ENCODE measurements at places on chromosomes 12 and 14.

DNA sequence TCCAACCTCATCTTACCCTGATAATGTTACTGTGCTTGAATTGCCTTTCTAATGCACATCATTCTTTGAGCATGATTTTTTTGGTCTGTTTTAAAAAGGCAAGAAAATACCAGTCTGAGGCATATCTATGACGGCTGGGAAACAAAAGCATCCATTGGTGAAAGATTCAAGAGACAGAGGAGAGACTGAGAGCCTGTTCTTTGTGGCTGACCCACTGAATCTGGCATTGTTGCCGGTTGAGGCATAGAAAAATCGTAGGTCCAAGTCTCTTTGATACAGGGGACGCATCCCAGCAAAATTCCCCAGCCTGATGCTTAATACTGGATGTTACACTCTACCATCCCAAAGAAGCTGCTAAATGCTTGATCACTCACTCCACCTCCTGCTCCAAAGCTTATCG, 2.9 kb upstream of the KLHL42 start:
- no peak for DNase-seq

DNA sequence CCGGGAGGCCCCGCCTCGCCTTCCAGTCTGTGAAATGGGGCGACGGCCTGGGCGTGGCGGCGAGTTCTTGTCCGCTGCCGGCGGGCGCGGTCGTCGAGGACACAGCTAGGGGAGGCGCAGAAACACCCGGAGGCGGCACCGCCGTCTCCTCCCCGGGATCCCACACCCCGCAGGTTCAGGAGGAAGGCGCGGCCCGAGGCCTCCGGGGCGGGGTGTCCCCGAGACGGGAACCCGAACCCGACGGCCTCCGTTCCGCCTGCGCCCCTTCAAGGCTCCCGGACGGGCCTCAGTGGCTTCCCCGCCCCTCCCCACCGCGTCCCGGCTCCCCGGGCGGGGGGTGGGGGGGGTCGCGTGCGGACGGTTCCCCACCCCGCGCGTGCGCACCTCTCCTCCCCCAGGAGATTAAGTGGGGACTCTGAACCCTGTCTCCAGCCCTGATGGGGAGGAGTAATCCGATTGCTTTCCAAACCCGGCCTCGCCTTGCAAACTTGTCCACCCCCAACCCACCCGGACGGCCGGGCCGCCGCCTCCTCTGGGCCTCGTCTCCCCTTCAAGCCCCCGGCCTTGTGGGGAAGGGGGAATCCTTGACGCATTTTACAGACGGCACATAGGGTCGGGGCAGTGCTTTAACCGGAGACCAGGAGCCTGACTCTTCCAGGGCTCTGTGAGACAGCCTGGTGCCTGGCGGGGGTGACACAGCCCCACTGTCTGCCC, 35.3 kb upstream of the ANKRD9 start:
- DNase-seq = no peak

DNA sequence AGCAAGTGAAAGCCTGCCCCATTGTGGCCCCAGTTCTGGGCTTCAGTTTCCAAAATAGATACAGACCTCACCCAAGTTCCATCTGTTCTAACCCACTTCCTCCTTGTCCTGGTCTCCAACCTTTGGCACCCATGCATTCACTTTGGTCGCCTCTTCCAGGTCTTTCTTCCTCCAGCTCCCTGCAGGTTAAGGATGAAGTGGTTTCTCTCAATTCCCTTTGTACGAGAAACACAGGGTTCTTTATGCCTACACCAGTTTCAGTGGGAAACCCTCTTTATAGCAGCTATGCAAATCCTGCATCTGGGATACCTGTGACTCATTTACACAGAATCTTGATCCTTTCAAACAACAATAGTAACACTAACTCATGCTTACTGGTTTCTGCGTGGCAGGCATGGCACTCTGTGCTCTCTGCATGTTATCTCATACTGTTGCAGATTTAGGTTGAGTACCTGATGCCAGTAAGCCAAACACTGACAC, 110.6 kb upstream of the AMIGO2 start:
- DNase-seq = no peak

- no peak for DNase-seq
Measured at GRCh38 chr14:23058654-23059504, 1.6 kb upstream of the CDH24 start.

- DNase-seq = no peak
Measured at GRCh38 chr14:62443796-62444195, 601.5 kb downstream of the KCNH5 start.

GRCh38 chr12:51082561-51083125, 753 bp downstream of the CSRNP2 start:
- DNase-seq = no peak

DNA sequence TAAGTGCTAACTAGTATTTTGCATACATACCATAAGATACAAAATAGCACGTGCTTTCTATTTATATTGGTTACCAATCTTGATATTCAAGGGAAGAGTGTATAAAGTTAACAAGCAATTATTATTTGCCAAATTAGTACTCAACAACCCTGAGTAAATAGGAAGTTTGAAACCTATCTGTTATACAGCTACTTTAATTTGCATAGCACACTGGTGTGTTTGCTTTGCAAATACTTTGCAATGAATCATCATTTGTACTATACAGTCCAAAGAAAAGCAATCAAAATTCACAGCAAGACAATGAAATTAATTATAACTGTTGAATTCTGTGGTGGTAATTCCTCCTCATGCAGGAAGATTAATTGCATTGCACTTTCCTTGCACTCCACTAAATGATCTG, 469.1 kb downstream of the PRKD1 start:
- DNase-seq = no peak

GRCh38 chr12:119915894-119916510, 38.9 kb upstream of the CIT start:
- no peak for DNase-seq

DNA sequence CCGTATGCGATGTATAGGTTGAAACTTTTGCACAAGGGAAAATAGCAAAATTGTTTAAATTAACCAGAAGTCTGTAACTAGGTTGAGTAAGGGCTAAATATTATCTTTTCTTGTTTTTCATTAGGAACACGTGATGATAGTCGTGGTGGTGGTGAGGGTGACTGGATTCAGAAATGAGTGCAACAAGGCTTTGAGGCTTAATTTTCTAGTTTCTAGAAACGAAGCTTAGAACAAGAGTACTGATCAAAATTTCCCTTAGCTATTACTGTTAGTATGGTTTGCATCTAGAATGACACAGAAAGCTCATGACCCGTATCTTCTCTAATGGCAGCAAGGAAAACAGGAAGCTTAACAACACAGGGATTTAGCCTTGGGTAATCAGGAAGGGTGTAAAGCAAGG, 7.0 kb downstream of the SLIRP start:
- DNase-seq = no peak

GRCh38 chr12:129670256-129670920, 233.4 kb downstream of the TMEM132D start:
- DNase-seq = no peak

DNA sequence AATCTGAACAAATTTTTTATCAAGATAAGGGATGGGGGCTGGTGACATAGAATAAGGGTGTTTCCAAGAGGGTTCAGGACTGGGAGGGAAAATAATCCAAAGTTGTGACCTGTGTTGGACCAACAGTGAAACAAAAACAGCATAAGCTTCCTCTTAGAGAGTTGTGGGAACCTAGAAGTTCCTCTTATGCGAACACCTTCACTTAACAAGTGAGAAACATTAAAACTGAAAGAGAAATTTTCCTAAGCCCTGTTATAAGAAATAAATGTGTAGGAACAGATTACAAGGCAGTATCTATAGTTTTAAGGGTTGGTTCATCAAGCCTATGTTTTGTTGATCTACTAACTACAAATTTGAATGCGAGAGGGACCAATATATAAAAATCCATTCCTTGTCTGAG, 58.4 kb downstream of the LLPH start:
- no peak for DNase-seq

- no peak for DNase-seq
Measured at GRCh38 chr14:66137081-66137480, 349.1 kb upstream of the CCDC196 start.

- no peak for DNase-seq
Measured at GRCh38 chr12:78187741-78188140, 357.0 kb downstream of the NAV3 start.

- no peak for DNase-seq
Measured at GRCh38 chr14:33596211-33597080, 354.4 kb downstream of the EGLN3 start.

DNA sequence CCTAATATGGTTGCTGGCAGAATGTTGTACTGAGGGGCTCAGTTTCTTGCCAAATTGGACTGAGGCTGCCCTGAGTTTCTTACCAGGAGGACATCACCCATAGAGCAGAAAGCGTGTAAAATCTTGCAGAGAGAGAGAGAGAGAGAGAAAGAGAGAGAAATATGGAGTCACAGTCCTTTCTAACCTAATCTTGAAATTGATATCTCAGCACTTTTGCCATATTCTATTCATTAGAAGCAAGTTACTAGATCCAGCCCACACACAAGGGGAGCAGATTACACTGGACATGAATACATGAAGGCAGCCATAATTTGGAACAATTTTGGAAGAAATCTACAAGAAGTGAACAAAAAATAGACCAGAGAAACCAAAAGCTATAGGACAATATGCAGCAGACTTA, 4.1 kb upstream of the CD163L1 start:
- no peak for DNase-seq

DNA sequence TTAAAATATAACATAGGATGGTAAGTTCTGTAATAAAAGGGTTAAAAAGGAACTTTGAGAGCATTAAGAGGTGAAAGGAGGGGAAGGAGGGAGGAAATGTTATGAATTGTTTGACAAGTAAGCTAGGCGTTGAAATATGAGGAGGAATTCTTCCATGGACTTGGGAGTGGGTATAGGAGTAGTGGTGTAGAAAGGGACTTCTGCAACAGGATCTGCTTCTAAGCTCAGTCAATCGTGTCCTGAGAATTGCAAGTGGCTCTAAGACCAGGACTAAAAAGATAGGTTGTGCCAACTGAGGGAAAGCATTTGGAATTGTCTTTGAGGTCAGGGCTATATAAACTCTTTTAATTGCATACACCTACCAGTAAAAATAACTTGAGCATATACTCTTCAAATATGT, 74.1 kb upstream of the SLC38A2 start:
- no peak for DNase-seq

DNA sequence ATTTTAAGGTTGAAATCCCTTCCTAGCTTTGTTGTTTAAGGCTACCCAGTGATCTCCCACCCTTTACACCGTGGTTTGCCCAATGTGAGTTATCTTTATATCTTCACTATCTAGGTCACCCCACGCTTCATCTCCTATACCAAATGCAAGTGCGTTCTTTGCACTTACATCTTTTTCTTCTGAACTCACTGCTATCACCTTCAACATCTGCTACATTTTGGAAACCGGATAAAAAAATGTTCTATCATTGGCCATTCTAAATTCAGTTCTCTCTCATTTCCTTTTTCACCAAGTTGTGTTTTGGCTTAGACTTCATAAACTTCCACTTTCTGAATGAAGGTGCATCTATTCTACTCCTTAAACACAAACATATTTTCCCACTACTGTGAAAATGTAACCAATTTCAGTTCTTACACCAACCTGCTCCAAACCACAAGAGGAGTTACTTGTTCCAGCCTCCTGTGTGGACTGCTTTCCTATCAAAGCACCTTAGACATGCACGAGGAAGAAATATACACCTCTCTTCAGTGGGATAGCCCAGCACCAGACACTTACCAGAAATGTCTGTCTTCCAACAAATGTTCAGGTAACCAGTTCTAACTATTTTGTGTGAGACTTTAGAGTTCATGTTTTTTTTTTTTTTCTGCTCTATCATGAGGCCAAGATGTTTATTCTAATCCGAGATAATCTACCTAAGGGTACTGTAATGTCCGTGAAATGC, 21.9 kb downstream of the CLEC9A start:
- no peak for DNase-seq

- no peak for DNase-seq
Measured at GRCh38 chr12:20232931-20233675, 135.2 kb upstream of the PDE3A start.

DNA sequence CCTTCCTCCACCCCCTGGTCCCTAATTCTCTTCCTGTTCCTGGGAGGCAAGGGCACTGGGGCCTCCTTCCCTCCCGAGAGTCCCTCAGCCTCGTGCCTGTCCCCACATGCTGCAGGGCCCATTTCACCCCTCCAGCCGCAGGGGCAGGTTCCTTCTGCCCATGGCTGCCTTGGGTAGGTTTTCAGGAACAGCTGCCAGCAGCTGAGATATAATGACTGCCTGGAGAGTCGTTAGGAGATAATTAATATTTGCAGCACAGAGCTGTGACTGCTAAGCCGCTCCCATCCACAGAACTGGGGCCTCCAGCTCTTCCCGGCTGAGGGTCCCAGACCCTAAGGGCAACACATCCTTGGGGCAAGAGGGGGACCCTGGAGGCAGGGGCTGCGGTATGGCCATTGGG, 211.9 kb upstream of the LHX5 start:
- DNase-seq = no peak

Data from stimulated activated CD8-positive, alpha-beta memory T cell treated with anti-CD3 and anti-CD28 coated beads, Interleukin-12 subunit alpha, Interleukin-12 subunit beta, amount 100 ng/mL, for 4 hours (primary cell).